ENCODE measurements at places on chromosomes 2 and 18.

DNA sequence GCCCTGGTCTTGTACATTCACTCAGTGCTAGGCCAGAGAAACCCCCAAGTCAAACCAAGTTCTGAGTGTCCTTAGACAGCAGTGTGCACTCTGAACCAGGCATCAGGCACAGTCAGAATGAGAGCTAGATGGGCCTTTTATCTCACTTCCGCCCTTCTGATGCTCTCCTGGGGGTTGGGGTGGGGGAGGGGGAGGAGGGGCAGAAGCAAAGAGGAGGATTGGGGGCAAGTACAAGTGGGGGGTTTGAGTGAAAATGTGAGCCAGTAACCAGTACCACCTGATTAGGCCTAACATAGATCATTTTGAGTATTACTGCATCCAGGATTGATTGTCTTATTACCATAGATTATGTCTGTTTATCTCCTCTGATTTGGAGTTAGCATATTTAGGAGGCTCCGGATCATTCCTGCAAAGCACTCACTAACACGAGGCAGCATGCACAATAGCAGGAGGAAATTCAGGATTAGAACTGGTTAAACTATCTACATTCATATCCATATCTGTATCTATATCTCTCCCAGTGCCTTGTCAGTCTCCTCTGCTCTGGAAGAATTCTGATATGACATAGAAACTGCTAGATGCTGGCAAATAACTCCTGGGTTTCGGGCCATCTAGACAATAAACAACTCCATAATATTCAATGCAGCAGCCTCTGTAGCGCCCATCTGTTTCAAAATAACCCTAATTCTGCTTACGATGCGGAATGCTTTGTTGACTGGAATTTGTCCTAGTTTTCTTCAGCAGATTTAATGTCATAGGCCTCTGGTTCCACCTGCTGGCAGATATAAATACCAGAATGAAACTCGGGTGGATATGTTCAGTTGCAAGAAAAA is 149.1 kb downstream of the RHBDD1 start:
- DNase-seq, result no peak

DNA sequence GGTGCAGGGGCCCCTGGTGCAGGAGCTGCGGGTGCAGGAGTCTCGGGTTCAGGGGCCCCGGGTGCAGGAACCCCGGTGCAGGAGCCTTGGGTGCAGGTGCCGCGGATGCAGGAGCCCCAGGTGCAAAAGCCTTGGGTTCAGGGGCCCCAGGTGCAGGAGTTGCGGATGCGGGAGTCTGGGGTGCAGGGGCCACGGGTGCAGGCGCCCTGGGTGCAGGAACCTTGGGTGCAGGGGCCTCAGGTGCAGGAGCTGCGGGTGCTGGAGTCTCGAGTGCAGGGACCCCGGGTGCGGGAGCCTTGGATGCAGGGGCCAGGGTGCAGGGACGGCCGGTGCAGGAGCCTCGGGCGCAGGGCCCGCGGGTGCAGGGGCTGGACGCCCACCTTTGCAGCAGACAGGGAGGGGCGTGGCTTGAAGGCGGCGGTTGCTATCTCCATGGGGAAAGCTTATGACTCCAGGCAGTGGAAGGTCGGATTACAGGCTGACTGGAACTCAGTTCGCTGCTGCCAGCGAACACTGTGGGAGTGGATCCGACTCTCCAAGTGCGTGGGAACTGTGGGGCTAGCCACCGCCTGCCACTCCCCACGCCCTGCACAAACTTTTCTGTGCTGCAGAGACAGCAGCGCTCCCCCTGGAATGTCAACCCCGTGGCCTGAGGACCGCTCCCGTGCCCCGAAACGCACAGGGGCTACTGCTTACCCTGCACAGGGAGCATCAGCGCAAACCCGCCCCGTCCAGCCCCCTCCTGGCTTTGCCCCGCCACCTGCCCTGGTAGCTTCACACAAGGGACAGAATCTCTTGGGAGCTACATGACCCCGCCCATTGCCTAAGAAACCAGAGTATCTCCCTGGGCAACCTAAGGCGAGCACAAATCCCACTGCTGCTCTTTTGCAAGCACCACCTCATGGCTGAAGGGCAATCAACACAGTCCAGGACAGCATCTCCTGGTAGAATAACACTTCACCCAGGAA is 40.3 kb downstream of the COPS9 start:
- DNase-seq, result no peak

DNA sequence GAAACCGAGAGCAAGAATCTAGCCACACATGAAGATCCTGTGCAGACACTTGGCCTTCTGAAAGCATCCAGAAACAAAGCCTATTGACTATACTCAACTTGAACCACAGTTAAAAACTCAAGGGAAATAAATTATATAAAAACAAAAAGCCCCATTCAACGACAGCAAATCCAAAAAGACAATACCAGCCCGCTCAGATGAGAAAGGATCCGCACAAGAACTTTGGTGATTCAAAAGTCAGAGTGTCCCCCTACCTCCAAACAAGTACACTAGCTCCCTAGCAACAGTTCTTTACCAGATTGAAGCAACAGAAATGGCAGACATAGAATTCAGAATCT is 163.2 kb downstream of the WDPCP start:
- no peak for DNase-seq

DNA sequence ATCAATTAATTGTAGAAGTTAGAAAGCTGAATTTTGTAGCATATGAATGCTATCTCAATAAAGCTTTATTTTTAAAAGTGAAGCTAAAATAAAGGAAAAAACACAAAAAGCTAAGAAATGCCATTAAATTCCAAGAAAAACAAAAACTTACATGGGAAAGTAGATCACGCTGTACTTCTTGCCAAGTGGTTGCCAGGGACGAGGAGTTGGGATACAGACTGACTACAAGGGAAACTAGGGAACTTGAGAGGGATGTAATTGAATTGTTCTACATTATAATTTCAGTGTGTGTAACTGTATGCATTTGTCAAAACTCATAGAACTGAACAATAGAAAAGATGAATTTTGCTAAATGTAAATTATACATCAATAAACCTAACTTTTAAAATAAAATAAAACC is 108.1 kb downstream of the DYM start:
- DNase-seq, result no peak

Measured in cortex of kidney (tissue), 1 donor.